Spinal cord (tissue), 10 donors: ENCODE measurements at places on chromosomes 5 and 9. TPM values are rescaled to one million over a fixed set of nuclear protein-coding genes. Genes with fewer than 3 reads are reported as not detected.

Gene KIAA1958
- 15.6 TPM for total RNA-seq

- no peak for DNase-seq
Observed at GRCh38 chr5:148585988-148586387, 68.3 kb downstream of the HTR4 start.

Gene ZNF782
- total RNA-seq, result 13.3 TPM

DNA sequence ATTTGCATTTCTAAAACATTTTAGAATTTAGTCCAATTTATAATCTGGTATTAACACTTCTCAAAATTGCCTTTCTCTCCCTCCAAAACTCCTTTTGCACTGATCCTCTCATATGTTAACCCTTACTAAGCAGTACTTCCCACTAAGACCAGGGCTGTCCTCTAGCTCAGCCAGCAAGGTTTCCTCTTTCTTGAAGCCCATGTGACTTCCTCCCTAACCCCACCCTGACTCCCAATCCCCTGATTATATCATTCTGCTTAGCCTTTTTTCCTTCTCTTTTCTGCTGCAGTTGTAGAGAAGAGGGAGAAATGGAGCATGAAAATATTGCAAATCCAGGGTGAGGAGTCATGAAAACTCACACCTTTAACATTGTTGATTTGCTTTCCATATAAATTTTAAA, 241.7 kb downstream of the MCTP1 start:
- DNase-seq, result no peak

GRCh38 chr9:5511935-5512580, 1.7 kb downstream of the PDCD1LG2 start:
- no peak for DNase-seq

Gene ANKDD1B
- total RNA-seq, result 3.4 TPM
